ENCODE measurements at places on chromosomes 3 and 15.
A peak's percentile ranks its signal among the peaks of the same experiment; 100 is the strongest.

GRCh38 chr3:149466192-149466591, 8.3 kb upstream of the TM4SF4 start:
- DNase-seq: no peak

GRCh38 chr15:59384507-59384906, 11.8 kb upstream of the MYO1E start:
- peak; percentile 41 for DNase-seq

- DNase-seq: no peak
These were observed 43.5 kb upstream of the SLC41A3 start for GRCh38 chr3:126127452-126127851.

- no peak for DNase-seq
These were observed 650.8 kb upstream of the SGO1 start for GRCh38 chr3:20836801-20837200.

GRCh38 chr3:194348354-194348753, 2.8 kb downstream of the CPN2 start:
- DNase-seq: no peak

- DNase-seq: no peak
These were observed 123.6 kb downstream of the CACNA1D start for GRCh38 chr3:53617893-53618523.

DNA sequence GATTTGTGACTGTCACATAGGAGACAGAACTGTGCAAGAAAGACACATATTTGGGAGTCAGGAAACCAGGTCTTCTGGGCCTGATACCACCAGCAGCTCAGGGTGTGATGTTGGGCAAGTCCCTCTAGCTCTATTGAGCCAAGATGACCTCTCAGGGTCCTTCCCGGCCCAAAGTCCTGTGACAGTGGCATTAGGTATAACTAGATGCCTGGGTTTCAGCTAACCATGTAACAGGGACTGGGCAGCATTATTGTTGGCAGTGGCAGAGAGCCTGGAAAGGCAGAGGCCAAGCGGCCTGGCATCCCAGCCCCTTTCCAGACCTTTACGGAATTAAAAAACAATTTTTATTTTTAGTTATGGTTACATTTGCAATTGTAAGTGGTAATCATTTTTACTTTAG, 10.4 kb downstream of the LIMD1 start:
- no peak for DNase-seq

GRCh38 chr15:55327387-55327786, 8.4 kb downstream of the PIGB start:
- DNase-seq: no peak

GRCh38 chr15:73495181-73495580, 52.2 kb downstream of the REC114 start:
- no peak for DNase-seq

DNA sequence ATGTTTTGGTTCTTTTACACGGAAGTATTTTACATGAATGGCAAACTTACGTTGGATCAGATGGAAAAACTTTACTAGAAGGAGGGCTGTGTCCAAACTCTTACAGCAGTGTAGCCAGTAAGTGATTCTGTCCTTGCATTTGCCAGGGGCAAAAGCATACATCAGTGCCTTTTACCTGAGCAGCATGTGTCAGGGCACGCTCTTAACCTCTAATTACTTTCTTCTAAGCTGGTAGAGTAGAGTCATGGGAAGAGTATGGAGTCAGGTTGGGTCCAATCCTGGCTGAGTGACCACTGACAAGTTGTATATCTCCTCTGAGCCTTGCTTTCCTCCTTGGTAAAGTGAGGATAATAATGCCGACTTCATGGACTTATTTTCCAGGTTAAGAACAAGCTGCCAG, 47.1 kb downstream of the RYR3 start:
- no peak for DNase-seq

- no peak for DNase-seq
These were observed 3.9 kb upstream of the FGF12 start for GRCh38 chr3:192731233-192731632.

DNA sequence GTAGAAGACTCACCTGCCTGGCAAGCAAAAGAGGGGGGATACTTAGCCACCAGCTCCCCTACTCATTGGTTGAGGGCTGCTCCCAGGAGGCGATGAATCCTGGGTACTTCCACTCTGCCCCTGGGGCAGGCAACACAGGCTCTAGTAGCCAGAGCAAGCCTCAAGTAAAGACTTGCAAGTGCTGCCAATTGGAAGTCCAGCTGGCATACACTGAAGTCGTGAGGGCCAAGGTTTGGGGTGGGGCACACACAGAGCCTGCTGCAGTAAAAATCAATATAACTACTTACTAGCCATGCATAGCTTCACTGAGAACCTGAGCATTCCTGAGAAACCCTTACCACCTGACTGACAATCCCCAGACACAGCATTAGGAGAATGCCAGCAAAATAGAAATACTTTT, 123.0 kb upstream of the EIF1B start:
- no peak for DNase-seq

DNA sequence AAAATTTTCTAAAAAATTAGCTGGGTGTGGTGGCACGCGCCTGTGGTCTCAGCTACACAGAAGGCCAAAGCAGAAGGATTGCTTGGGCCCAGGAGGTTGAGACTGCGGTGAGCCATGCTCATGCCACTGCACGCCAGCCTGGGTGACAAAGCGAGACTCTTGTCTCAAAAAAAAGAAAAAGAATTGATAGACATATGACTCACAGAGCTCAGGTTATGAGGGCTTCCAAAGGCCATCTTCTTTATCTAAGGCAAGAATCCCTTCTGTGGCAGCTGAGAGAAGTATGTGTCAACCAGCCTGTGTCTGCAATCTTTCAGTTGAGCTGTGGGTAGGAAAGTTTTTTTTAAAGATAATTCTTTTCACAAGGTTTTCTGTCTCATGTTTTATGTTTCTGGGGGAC, 53.9 kb downstream of the MRPS25 start:
- DNase-seq: no peak

DNA sequence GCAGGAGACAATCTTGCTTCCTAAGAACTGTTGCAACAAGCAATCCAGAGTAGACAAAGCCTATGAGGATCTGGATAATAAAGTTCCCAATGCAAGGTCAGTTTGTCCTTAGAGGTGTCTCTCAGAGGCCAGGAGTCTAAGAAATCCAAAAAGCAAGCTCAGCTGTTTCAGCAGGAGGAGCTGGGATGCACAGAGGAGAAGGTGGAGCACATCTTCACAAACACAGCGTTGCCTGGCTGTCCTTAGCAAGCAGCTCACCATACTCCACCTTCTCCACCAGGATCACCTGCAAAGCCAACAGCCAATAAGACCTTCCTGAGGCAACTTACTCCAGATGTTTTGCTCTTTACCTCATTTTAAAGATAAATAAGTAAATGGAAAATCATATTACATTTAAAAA, 365 bp downstream of the ZBED2 start:
- no peak for DNase-seq

DNA sequence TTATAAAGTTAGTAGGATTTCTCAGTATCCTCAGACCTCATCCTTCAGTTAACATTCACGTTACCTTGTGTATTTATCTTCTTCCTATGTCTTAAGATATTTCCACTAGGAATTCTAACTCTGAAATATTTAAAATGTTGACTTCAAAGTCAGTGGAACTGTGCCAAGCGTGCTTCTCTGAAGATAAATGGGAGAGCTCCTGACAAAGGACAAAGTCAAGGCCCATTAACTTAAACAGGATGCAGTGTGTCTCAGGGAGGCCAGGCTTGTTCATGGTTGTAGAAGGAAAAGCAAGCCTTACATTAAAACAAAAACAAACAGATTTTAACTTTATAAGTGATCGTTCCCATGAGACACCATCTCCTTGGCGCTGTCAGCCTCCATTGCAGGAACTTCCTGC, 41.5 kb downstream of the ABHD17C start:
- DNase-seq: no peak

- no peak for DNase-seq
These were observed 5.5 kb upstream of the ARID3B start for GRCh38 chr15:74535388-74536084.

GRCh38 chr3:17292556-17292955, 407.8 kb downstream of the PLCL2 start:
- DNase-seq: no peak

DNA sequence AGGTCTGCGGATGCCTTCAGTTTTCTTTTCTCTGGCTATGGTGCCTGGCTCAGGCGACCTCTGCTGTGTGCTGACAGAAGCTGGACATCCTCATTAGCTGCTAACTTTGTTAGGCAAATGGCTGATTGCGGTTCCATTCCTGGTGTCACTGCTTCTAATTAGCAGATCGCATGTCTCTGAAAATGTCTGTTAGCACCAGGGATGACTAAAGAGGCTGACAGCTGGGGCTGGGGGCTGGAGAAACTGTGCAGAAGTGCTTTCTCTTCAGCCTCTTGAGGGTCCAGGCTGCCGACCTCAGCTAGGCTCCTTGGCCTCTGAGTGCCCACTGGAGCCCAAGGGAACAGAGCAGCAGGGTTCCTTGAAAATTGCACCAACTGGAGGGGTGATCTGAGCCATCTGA, 39.3 kb downstream of the CHCHD6 start:
- no peak for DNase-seq

- no peak for DNase-seq
These were observed 221.9 kb upstream of the ALCAM start for GRCh38 chr3:105144837-105145236.

GRCh38 chr3:104040896-104041295, 1325.8 kb upstream of the ALCAM start:
- DNase-seq: peak; percentile 4

DNA sequence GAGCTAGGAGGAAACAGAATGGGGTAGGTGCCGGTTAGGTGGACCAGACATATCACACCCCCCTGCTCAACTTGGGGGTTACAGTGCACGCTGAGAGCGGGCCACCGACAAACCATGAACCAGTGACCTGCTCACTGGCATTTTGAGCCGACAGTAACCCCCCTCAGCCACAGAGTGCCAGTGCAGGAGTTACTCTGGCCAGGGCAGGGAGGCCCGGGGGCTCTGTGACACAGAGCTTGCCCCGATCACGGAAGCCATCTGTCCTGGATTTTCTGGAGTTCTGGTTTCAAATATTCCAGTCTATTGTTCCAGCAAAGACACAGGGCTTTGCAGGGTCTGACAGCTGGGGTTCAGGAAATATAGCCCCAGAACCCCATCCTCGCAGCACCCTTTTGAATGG, 225.2 kb downstream of the VPS13C start:
- no peak for DNase-seq

DNA sequence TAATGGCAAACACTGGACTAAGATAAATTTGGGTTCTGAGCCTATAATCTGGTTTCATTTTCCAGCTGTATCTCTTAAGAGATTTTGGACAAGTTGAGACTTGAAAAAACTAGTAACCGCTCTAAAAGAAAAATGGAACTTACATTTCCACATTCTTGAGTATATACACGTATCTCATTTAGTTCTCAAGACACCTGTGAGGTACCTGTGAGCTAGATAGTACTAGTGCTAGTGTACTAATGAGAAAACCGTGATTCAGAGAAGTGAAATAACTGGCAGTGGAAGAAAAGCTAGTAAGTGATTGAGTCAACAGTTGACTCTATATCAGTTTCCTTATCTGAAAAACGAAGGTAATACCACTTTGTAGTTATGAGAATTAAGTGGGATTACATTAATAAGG, 62.2 kb upstream of the PAQR5 start:
- no peak for DNase-seq

GRCh38 chr3:99842826-99843589, 25.3 kb downstream of the CMSS1 start:
- peak; percentile 25 for DNase-seq

- DNase-seq: no peak
These were observed 490.1 kb upstream of the ATP11B start for GRCh38 chr3:182303169-182303568.

GRCh38 chr3:138443521-138444503, 9.4 kb downstream of the ESYT3 start:
- DNase-seq: no peak

- DNase-seq: no peak
These were observed 401.0 kb downstream of the SI start for GRCh38 chr3:164677317-164677716.

All from GM20000 (cell line).